ENCODE measurements at places on chromosomes 1 and 21.

- DNase-seq, result no peak
Measured at GRCh38 chr1:110118636-110119396, 6.6 kb downstream of the UBL4B start.

DNA sequence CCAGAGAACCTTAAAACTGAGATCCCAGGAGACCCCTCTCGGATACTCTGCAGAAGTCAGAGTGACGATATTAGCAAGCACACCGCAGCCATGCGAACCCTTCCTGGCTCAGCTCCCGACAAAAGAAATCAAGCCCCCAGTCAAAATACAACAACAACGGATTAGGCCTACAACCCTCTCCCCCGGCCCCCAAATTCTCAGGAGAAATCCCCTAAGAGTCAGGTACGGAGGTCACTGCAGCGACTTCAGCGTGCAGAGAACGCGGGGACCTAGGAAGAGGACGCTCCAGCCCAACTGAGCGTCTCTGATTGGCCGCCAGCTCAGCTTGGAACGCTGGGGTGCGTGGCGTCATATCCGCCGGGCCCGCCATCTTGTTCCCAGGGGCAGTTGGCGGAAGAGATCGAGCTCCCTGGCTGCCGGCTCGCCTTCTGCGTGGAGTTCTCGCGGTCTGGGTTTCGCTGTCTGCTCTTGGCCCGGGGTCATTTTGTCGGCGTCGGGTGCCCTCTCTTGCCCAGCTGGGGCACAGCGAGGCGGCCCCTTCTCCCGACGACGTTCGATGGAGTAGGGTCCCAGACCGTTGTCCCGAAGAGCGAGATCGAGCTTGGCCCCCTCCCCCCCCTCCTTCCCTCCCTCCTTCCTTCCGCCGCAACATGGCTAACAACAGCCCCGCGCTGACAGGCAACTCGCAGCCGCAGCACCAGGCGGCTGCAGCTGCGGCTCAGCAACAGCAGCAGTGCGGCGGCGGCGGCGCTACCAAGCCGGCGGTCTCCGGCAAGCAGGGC lies at the start of gene PRPF38B:
Gene PRPF38B, plus strand, starts transcription at position 369 of the 782 bp plus-strand sequence. Its CDS starts 282 bp downstream, at position 651.
- peak; percentile 89 for DNase-seq

DNA sequence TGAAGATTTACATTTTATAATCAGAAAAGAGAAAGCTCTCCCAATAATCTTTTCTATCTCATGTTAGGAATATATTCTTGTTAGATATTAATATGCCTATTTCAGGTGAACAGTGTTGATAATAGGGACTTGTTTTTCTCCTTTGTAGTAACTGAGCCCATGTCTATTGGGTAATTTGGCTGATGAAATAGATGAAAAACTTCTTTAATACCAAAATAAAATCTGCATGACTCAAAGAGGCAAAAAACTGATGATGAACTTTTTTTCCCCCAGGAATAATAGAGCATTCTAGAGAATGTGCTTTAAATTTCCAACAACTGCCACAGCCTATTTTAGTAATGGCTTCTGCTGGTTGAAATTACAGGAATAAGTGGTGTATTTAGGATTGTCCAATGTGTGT lies 178.9 kb upstream of the GREM2 start:
- no peak for DNase-seq

DNA sequence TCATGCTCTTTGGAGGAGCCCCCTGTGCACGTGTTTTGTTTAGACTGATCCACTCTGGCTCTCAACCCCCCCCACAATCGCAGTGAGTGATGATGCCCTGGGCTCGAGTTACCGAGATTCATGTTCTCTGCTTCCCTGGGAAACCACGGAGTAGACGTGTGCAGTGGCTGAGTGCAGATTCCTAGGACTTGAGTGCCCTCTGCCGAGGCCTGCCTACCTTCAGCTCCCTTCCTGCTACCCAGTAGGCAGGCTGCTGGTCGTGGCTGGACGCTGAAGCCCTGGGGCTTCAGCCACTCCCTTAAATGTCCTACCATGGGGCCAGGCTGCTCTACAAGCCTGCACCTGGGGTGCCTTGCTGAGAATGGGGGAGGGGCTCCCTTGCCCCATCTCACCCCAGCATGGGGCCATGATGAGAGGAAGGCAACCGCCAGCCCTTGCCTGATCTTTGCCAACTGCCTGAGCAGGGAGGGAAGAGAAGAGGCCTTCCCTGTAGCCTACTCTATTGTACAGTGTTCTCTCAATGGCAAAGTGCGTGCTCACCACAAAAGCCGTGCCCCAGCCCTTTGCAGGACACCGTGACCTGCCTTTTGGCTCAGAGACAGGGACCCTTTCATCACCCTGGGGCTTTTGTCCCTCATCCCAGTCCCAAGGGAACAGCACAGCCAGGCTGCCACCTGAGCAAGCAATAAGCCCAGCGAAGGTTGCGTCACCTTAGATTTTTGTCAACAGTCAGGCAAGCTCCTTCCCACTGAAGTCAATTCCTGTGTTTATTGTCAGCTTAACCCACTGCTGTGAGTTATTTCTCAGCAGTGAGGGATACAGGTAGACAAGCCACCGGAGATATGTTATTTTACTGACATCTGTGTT lies 4.1 kb upstream of the GRIK3 start:
- DNase-seq, result no peak

- no peak for DNase-seq
Measured at GRCh38 chr1:81802707-81803430, 2.1 kb downstream of the ADGRL2 start.

GRCh38 chr1:179099891-179100290 lies 18.0 kb downstream of the TOR3A start:
- no peak for DNase-seq

DNA sequence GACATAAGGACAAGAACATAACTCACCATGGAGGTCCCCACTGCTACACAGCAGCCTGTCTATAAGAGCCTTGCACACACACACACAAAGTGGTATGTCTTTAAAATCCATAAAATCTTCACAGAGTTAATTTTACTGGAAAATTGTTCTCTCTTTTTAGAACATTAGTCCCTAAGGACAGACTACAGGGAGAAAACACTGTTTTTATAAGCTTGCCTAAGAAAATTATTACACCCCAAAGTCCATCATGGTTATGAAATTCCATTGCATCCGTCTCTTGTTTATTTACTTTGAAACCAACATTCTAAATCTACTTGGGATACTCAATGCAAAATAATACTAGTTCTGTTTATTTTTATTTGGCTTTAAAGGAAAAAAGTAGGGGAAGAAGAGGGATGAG lies 197.4 kb downstream of the SETD4 start:
- DNase-seq, result no peak

GRCh38 chr1:193513032-193513431 lies 326.6 kb upstream of the B3GALT2 start:
- DNase-seq, result no peak

- DNase-seq, result no peak
Measured at GRCh38 chr1:59055908-59056719, 240.8 kb upstream of the FGGY start.

DNA sequence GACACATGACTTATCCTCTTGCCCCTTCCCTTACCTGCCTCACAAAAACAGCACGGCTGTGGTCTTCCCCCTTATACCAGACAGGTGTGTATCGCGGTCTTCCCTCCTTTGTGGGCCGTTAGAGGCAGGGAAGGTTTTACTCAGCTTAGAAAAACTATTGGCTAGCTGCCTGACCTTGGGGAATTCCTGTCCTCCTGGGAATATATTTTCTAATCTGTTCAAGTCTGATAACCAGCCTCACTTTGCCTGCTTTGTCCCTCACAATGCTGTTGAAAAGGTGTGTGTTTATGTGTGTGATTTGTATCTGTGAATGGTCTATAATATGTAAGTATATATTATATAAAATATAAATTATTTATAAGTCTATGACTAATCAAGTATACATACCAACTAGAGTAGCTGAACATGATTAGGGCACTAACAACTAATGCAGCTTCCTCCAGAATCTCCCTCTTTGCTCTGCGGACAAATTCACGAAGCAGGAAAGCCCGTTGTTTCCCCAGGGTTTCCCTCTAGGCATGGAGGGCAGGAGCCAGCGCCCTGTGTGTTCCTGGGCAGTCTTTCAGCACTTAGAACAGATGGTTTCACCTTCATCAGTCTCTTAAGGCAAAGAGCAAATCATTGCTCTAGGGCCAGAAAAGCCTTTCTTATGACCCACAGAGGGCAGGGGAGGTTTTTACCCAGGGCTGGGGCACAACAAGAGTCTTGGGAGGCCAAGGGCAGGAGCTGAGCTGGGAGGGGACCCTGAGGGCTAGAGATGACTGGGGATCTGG lies 25.6 kb downstream of the SLC26A9 start:
- DNase-seq, result no peak

DNA sequence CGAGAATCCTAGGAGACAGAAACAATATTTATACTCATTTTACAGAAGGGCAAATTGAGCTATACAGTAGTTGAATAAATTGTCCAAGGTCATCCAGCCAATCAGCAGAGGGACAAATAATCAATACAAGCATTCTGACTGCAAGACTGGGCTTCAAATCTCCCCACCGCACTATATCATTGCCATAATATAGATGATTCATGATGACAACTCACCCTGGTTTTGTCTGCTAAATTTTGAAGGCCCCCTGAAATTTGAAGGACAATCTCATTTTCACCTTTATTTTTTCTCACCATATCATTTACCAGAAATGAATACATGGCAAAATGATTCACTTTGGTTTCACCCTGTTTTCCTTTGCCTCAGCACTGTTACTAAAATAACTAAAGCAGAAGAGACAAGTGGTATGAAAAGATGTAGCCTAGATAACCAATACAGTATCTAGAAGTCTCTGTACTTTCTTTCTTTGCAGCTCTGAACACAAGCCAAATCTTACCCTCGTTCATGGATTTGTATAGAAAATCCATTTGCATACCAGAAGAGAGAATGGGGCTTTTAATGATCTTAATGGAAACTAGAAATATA lies 292.5 kb downstream of the TTLL7 start:
- DNase-seq, result no peak

DNA sequence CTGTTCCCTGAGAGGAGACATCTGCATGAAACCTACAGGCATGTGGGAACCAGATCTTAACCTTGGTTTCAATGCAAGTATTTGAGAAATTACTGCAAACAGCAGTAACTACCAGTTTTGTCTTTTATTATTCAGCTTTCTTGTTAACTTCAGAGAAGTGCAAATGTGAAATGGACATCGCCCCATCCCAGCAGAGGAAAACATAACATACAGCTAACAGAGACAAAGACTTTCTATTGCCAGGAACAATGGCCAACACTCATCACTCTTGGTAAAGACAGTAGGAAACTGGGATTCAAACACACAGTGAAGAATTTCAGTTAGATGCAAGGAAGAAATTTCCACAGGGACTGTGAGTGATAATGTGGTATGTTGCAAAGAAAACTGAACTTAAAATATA lies 115.1 kb downstream of the SLC30A10 start:
- no peak for DNase-seq

DNA sequence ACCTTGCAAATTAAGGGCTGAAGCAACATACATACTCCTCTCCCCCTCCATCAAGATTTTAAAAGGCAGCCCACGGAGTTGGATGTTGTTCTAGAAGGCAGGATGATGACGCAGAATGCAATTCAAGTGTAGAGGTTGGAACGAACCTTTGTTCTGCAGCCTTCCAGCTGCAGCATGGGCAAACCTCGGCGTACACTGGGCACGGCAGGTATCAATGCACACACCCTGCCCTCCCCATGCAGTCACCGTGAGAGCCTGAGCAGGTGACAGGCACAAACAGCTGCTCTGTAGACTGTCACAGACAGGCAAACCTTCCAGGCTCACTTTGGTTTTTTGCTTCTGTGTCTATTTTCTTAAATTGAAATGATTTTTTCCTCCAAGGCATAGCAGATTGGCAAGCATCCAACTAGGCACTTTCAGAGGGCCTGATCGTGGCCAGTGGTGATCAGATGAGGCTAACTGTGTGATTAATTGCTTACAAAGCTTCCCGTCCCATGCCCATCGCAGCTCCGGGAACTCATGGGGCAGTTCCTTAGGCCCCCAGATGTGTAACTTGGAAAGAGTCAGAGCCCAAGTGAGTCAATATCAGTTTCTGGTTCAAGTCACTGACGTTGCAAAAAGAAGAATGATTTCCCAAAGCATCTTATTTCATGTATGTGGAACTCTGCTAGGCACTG lies 82.3 kb downstream of the ITPKB start:
- no peak for DNase-seq

- DNase-seq, result no peak
Measured at GRCh38 chr21:36640721-36641244, 58.1 kb upstream of the SIM2 start.

DNA sequence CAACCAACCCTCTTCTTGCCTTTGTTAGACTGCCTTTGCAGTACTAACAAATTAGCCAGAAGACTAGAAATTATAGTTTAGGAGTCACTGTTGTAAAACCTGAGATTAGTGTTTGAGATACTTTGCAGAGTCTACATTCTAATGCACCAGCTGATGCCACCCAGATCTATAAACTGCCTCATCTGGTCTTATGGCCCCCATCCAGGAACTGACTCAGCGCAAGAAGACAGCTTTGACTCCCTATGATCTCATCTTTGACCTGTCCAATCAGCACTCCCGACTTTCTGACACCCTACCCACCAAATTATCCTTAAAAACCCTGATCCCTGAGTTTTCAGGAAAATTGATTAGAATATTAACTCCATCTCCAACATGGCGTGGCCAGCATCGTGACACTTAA lies 334.6 kb downstream of the RGS7 start:
- DNase-seq, result no peak

- no peak for DNase-seq
Measured at GRCh38 chr1:227896710-227897655, 50.7 kb downstream of the WNT9A start.

GRCh38 chr21:33402001-33402979 lies 923 bp upstream of the IFNGR2 start:
- peak; percentile 67 for DNase-seq

- DNase-seq, result no peak
Measured at GRCh38 chr1:212313616-212314015, 28.4 kb downstream of the PPP2R5A start.

GRCh38 chr1:160748181-160748877 lies 9.3 kb downstream of the SLAMF7 start:
- DNase-seq, result no peak

- no peak for DNase-seq
Measured at GRCh38 chr1:29698033-29698432, 461.7 kb downstream of the PTPRU start.

DNA sequence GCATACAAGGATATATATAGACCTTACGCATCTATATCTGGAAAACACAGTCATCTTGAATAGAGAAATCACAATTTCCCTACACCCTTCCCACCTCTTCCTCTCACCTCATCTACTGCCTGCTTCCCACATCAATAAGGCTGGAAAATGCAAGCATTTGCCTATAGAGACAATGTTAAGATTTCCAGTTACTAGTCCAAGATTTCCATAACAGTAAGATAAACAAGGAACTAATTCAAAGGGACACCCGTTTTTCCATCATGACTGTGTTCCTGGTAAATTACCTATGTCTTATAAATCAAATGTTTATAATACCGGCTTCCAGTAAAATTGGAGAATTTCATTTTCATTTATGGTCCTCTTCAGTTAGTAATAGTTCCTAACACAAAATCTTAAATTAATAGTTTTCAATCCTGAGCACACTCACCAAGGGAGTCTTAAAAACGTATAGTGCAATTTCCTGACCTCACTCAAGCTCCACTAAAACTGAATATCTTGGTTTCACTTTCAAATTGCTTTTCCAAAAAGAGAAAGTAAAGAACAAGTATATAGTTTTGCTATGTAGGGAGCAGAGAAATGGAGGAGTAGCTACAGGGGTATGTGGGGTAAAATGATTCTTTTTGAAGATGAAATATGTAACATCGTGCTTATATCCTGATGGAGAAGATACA lies 398.7 kb downstream of the PLPP3 start:
- no peak for DNase-seq

Data from hematopoietic multipotent progenitor cell (in vitro differentiated cells).